ENCODE measurements at places on chromosomes 1 and 21.
A peak's percentile ranks its signal among the peaks of the same experiment; 100 is the strongest.

DNA sequence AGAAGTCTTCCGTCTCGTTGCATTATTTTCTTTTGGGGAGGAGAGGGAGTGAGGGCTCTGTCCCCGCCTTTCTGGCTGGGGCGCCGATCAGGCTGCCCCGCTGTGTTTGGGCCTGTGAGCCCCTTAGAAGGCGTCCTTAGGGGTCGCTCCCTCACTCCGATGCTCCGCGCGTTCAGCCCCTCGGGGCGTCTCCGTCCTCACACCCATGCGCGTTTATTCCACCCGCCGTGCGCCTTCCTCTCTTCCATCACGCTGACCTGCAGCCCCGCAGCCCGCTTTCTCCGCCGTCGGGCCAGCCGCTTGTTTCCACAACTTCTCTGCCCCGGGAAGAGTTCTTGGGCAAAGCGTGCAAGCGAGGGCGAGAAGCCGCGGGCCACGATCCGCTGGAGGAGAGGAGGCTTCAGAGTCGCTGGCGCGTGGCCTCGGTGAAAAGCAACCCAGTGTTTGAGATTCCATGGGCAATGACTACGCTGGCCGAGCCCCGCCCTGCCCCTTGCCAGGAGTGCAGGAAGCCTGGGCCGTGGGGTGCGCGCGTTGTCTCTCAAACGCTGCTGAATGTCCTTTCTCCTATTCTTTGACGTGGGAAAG is 27.7 kb downstream of the TRIM11 start:
- no peaks in the 10 kb centered on the region for H3K27me3 ChIP-seq
- no peak for DNase-seq
- H3K27ac ChIP-seq = peak overlapping the region; percentile 45

- H3K27me3 ChIP-seq = no peaks in the 10 kb centered on the region
- H3K36me3 ChIP-seq = no peaks in the 10 kb centered on the region
- DNase-seq = no peak
- H3K4me1 ChIP-seq = no peaks in the 10 kb centered on the region
Observed at GRCh38 chr1:82762829-82763532, 962.2 kb downstream of the ADGRL2 start.

GRCh38 chr1:40887012-40887378 is 24.8 kb upstream of the CITED4 start:
- no peak overlapping the region for H3K27ac ChIP-seq
- peaks cover 15% of the 10 kb centered on the region for H3K27me3 ChIP-seq
- H3K36me3 ChIP-seq = no peaks in the 10 kb centered on the region
- DNase-seq = no peak

DNA sequence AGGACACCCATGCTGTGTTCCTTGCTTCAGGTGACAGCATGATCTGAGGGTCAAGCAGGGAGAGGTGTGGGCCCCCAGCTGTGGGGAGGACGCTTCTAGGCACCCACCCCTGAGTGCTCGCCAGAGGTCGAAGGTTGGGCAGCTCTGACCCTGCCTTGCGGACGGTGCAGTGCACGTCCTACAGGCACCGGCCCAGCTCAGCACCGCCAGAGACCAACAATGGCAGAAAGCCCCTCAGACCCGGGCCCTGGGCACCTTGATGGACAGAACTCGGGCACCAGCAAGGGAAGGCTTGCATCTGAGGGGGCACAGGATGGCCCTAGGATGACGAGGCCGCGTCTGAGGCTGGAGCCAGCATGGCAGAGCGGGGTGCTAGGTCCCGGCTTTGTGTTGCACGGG is 24.7 kb downstream of the NADK start:
- peaks cover 4% of the 10 kb centered on the region for H3K4me1 ChIP-seq
- H3K27me3 ChIP-seq = no peaks in the 10 kb centered on the region
- no peak overlapping the region for H3K4me3 ChIP-seq
- peaks cover 55% of the 10 kb centered on the region for H3K36me3 ChIP-seq
- H3K27ac ChIP-seq = no peak overlapping the region
- no peak for DNase-seq

- H3K4me3 ChIP-seq = no peak overlapping the region
- no peaks in the 10 kb centered on the region for H3K36me3 ChIP-seq
- H3K4me1 ChIP-seq = no peaks in the 10 kb centered on the region
- no peak overlapping the region for H3K27ac ChIP-seq
- DNase-seq = no peak
- H3K27me3 ChIP-seq = no peaks in the 10 kb centered on the region
Observed at GRCh38 chr1:186194107-186194756, 180.8 kb downstream of the TPR start.

DNA sequence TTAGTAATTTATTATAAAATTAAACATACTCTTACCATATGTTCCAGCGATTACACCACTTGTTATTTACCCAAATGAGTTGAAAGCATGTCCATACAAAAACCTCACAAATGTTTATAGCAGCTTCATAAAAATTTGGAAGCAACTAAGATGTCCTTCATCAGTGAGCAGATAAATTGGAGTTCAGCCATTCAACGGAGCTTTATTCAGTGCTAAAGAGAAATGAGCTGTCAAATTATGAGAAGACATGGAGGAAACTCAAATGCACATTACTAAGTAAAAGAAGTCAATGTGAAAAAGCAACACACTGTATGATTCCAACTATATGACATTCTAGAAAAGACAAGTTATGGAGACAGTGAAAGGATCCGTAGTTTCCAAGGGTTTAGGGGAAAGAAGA is 606.7 kb upstream of the TMPRSS15 start:
- no peaks in the 10 kb centered on the region for H3K36me3 ChIP-seq
- H3K4me3 ChIP-seq = no peak overlapping the region
- DNase-seq = no peak

- no peaks in the 10 kb centered on the region for H3K4me1 ChIP-seq
- no peak overlapping the region for H3K4me3 ChIP-seq
- DNase-seq = no peak
- no peaks in the 10 kb centered on the region for H3K27me3 ChIP-seq
- no peaks in the 10 kb centered on the region for H3K36me3 ChIP-seq
Observed at GRCh38 chr1:97050506-97050905, 328.9 kb downstream of the PTBP2 start.

DNA sequence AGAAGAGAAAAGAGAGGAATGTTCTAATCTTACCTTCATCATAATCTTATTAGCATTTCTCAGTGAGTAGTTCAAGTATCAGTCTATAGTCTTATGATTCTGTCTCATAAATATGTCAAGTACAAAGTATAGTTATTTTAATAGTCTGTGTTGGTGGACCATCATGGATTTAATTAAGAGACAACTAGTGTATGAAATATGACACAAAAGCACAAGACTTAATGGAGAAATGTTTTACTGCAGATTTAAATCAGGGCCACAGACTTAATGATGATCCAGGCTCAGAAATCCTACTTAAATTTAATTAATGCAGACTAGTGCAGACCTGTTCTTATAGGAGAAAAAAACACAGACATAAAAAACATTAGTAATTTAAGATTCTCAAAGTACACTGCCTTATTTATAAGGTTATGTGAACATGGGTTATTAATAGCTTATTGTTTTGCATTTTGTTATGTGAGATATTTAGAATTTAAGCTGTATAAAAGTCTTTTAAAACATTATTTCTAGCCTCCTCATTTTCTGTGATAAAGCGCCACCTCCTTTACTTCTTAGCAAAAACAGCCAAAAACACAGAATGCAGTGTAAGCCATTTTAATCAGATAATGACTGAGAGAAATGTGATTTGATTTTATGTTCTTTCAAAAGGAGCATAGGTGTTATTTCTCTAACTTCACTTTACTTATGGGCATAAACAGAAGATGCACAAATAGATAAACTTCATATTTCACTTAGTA is 255.0 kb upstream of the SNX7 start:
- DNase-seq = no peak
- no peaks in the 10 kb centered on the region for H3K27me3 ChIP-seq
- H3K36me3 ChIP-seq = no peaks in the 10 kb centered on the region

DNA sequence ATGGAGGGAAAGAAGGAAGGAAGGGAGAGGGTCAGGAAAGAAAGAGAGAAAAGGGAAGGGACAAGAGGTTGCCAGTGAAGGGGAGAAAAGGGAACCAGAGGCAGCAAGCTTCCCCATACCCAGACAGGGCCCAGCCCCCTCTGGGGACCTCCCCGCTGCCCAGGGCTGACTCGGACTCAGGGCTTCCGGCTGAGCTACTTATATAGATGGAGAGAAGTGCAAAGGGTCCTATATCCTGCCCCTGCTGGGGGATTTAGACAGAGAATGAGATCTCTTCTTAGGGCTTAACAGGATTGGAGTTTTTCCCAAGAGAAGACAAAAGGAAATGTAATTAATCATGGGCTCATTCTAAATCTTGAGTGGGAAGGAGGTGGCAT is at the start of gene ETV3L:
Gene ETV3L (minus strand): TSS at position 176 of the 377 bp plus-strand sequence. CDS start 285 bp downstream, outside the sequence.
- peak; percentile 39 for DNase-seq
- H3K27ac ChIP-seq = no peak within 1 kb of the TSS
- H3K4me3 ChIP-seq = no peak within 1 kb of the TSS
- peaks cover 22% of the 10 kb centered on the region for H3K4me1 ChIP-seq
- H3K27me3 ChIP-seq = no peaks in the 10 kb centered on the region

- H3K27ac ChIP-seq = no peak overlapping the region
- H3K36me3 ChIP-seq = no peaks in the 10 kb centered on the region
- no peak overlapping the region for H3K4me3 ChIP-seq
- H3K4me1 ChIP-seq = peaks cover 38% of the 10 kb centered on the region
- H3K27me3 ChIP-seq = no peaks in the 10 kb centered on the region
Observed at GRCh38 chr1:116664366-116664977, 3.1 kb downstream of the IGSF3 start.

DNA sequence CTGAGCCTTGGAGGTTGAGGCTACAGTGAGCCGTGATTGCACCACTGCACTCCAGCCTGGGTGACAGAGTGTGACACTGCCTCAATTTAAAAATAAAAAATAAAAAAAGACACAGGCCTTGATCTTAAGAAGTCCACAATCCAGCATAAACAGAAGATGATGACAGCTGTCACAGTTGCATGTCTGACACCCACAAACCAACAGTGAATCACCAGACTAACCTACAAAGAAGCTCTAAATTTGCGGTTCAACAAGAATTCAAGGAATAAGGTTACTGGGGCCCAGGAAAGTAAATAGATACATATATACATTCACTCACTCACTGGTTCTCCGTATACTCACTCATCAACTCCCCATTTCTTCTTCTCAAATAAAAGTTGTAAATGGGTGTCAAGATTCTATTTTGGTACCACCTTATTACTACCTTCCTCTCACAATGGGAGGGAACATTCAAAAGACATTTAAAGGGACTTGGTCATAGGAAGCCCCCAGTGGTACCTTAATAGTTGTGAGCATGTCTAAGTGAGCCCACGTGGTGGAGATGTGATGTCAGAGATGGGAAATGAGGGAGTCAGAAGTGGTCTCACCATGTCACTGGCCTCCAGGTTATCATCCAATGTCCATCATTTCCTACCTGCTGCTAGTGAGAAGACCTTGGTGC is 66.9 kb upstream of the PRDX6 start:
- no peak for DNase-seq
- H3K4me3 ChIP-seq = no peak overlapping the region
- H3K27ac ChIP-seq = no peak overlapping the region
- peaks cover 20% of the 10 kb centered on the region for H3K4me1 ChIP-seq

DNA sequence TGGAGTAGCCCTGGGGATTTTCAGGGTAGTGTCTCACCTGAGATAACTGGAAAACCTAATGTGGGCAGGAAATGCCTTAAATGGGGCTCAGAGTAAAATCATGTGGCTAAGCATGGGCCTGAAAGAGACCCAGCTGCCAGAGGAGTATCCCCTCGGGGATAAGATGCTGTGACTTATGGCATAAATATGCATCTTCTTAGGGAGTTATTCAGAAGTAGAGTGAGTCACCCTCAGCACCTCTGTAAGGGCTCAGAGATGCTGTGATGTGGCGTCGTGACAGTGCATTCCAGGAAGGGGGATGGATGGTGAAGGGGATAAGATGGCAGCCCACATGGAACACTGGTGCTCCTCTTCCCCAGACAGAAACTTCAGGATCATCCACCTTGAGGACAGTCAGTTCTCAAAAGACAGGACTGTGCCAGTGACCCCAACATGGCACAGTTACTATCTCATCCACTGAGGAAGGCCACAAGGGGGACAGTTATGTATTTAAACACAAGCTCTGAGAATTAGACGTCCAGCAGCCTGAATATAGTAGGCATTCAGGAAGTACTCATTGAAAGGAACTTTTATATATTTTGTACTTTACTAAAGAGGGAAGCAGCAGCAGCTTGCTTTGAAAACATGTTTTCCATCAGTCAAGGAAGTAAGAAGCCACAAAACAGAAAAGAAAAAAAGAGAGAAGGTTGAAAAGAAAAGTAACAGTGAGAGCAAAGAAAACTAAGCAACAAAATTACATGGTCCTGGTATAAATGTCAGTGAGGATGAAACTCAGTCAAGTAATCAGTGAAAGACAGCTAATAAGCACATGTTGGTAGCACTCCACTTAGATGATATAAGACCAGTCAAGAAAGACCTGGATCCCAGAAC is 8.3 kb downstream of the IL24 start:
- no peak overlapping the region for H3K27ac ChIP-seq
- no peaks in the 10 kb centered on the region for H3K36me3 ChIP-seq

DNA sequence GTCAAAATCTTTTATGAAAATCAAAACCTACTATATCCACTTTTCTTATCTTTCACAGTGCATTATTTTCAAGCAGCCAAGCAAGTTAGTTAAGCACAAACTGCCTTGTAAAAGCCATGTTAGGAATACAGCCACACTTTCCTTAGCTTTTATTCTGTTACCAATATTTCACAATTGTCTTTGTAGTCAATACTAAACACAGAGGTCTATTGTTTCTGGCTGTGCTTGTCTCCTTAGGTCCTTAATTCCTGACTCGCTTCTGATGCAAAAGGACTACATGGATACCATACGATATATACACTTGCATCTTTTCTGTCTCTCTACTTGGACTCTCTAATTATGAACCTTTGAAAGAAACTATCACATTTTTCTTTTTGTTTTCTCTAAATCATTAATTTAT is 331.8 kb downstream of the NEGR1 start:
- H3K36me3 ChIP-seq = no peaks in the 10 kb centered on the region
- no peaks in the 10 kb centered on the region for H3K27me3 ChIP-seq
- no peak overlapping the region for H3K27ac ChIP-seq
- no peaks in the 10 kb centered on the region for H3K4me1 ChIP-seq
- no peak for DNase-seq
- H3K4me3 ChIP-seq = no peak overlapping the region

DNA sequence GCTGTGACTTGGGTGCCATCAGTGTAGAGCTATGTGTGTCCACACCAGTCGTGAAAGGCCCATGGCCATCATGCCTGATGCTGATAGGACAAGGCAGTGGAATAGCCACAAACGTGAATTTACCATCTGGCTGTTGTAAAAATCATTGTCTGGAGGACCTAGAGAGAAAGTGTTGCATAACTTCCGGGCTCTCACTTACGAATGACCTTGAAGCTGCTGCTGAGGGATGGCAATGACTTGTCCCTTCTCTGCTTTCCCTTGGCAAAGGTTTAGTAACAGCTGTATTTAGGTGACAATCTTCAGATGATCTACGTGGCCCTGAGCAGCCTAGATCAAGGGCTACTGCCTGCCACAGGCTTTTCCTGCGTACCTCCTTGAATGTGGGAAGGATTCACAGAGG is 5.8 kb downstream of the ATP1B1 start:
- no peak overlapping the region for H3K4me3 ChIP-seq
- H3K4me1 ChIP-seq = peaks cover 47% of the 10 kb centered on the region
- H3K27ac ChIP-seq = no peak overlapping the region
- DNase-seq = no peak
- no peaks in the 10 kb centered on the region for H3K36me3 ChIP-seq
